ENCODE measurements at places on chromosomes 6 and 20.

- DNase-seq: no peak
Measured at GRCh38 chr20:17138237-17138636, 88.6 kb upstream of the PCSK2 start.

GRCh38 chr6:18507018-18507415 lies 119.9 kb downstream of the RNF144B start:
- DNase-seq: no peak

GRCh38 chr6:109793792-109794191 lies 102.7 kb downstream of the FIG4 start:
- DNase-seq: no peak

DNA sequence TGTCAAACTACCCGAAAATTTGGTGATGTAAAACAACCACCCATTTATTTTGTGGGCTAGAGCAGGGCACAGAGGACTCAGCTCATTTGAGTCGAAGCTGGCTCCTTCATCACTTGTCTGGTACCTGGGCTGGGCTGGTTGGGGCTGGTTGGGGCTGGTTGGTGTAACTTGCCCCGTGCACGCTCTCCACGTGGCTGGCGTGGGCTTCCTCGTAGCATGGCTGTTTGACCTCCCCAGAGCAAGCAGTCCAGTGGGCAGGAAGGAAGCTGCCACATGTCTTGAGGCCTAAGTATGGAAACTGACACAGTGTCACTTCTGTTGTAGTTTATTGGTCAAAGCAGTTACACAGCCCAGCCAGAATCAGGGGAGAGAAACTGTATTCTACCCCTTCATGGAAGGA lies 27.1 kb downstream of the BCAS4 start:
- DNase-seq: no peak

- DNase-seq: no peak
Measured at GRCh38 chr6:157718503-157719187, 104.4 kb upstream of the SNX9 start.

Data from activated naive CD4-positive, alpha-beta T cell treated with anti-CD3 and anti-CD28 coated beads, Interleukin-2, amount 50 U/mL, for 16 hours (primary cell).